Stimulated activated naive CD8-positive, alpha-beta T cell treated with anti-CD3 and anti-CD28 coated beads, Interleukin-15, Interleukin-2, amounts not matched to agents 100 U/mL and 50 U/mL, for 24 hours (primary cell): ENCODE measurements at places on chromosomes 3 and 15.

- DNase-seq, result no peak
These were observed 14.3 kb upstream of the RHO start for GRCh38 chr3:129514110-129514509.

DNA sequence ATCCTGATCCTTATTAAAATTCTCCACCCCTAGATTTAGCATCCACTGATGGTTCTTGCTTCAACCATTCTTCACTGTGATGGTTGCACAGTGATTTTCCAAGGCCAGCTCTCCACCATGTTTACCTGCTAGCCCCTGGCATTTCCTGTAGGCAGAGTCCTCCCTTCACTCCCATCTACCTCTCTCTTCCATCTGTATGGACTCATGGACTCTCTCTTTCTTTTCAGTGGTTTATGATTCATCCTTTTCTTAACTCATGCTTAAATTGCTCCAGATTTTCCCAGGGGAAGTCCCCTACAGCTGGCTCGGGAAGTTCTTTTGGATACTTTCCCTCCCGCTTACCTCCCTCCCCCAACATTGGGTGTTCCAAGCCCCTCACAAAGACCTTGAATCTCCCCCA, 18.7 kb downstream of the TGM4 start:
- no peak for DNase-seq

- DNase-seq, result no peak
These were observed 34.9 kb downstream of the SNAPC5 start for GRCh38 chr15:66462627-66463026.

GRCh38 chr15:31957581-31957980, 72.7 kb upstream of the CHRNA7 start:
- DNase-seq, result no peak

DNA sequence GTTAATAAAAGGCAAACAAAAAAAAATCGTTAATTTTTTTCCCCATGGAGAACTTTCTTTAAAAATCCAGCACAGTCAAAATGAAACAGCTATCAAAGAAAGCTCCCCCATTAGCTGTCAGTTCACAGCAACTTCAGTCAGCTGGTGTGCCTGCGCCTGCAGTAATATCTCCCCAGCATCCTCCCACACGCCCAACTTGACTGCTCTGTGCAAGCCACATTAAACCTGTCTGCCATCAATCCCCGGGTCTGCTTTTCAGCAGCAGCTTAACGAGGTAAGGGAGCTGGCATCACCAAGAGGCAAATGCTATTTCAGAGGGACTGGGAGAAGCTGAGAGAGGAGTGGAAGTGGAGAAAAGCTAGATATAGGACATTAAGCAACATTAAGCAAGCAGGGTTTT, 337.5 kb downstream of the GAP43 start:
- no peak for DNase-seq

GRCh38 chr3:160378331-160379109, 20.5 kb downstream of the IFT80 start:
- DNase-seq, result no peak
